Sciatic nerve (tissue), 2 donors: ENCODE measurements at places on chromosomes 1 and 21. TPM values are rescaled to one million over a fixed set of nuclear protein-coding genes. Genes with fewer than 3 reads are reported as not detected.

SERINC2 gene
- total RNA-seq, result 1.4 TPM

MKNK1 gene
- total RNA-seq, result 72.6 TPM

SZT2 gene
- total RNA-seq, result 86.6 TPM

ALPL gene
- 14.6 TPM for total RNA-seq

GRCh38 chr1:219432191-219432606 is 180.7 kb downstream of the ZC3H11B start:
- DNase-seq, result no peak

DNA sequence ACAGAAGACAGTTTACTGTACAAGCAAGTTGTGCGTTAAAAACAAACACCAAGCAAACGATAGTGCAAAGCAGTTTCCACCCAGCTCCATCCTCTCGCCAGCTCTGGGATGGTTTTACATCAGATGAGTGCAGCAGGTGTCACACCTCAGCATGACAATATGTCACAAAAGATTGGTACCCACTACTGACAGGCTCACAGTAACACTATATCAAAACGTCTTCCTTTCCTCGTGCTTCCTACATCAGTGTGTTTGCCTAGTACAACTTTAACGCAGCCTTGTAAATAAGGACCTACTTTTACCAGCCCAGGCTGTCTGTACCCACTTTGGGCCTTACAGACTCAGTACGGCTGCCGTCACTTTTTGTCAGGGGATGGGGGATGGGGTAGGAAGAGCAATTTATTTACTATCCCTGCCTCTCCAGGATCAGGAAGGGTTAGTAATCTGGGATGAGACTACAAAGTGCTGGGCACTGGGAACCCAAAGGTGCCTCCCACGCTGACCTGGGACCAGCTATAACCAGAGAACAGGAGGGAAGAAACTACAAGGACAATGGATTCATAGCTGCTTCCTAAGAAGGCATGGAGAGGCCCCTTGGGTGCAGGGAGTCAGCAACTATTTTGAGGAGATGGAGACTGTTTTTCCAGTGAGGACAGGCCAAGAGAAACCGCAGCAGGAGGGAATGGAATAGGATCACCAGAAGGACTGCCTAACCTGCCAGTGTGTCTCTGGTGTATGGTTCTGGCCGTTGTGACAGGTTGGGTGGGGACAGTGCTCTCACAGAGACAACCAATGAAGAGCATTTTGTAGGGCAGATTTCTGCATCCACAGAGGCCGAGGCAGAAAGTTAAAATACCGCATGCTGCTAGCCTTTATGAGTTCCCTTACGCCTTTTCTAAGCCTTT is 30.2 kb downstream of the RUNX3 start:
- peak; percentile 10 for DNase-seq

DNA sequence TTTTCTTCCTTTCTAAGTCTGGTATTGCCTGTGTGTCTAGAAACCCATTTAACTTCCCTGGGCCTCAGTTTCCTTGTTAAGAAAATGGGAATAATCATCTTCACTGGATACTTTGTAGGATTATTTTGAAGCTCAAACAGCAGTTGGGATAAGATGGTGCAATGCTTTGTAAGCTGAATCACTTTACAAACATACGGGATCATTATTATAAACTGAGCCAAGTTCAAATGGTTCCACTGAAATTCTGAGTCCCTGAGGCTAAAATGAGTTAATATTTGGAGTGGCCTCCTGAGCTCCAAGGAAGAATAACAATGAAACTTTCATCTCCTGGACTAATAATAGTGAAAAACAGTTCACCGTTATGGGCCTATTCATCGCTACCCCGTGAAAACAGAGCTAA is 388.0 kb downstream of the PLPP3 start:
- DNase-seq, result no peak

- DNase-seq, result no peak
Observed at GRCh38 chr1:66542811-66543767, 9.1 kb downstream of the SGIP1 start.
